ENCODE measurements at places on chromosomes 3 and 15. TPM values are rescaled to one million over a fixed set of nuclear protein-coding genes. Genes with fewer than 3 reads are reported as not detected.

Gene SGO1
- 1.5 TPM for total RNA-seq

GRCh38 chr3:103365467-103365866 is 930.7 kb downstream of the ZPLD1 start:
- DNase-seq, result no peak
- no peaks in the 10 kb centered on the region for H3K27me3 ChIP-seq
- no peaks in the 10 kb centered on the region for H3K4me1 ChIP-seq
- H3K27ac ChIP-seq, result no peak overlapping the region
- no peaks in the 10 kb centered on the region for H3K36me3 ChIP-seq

DNA sequence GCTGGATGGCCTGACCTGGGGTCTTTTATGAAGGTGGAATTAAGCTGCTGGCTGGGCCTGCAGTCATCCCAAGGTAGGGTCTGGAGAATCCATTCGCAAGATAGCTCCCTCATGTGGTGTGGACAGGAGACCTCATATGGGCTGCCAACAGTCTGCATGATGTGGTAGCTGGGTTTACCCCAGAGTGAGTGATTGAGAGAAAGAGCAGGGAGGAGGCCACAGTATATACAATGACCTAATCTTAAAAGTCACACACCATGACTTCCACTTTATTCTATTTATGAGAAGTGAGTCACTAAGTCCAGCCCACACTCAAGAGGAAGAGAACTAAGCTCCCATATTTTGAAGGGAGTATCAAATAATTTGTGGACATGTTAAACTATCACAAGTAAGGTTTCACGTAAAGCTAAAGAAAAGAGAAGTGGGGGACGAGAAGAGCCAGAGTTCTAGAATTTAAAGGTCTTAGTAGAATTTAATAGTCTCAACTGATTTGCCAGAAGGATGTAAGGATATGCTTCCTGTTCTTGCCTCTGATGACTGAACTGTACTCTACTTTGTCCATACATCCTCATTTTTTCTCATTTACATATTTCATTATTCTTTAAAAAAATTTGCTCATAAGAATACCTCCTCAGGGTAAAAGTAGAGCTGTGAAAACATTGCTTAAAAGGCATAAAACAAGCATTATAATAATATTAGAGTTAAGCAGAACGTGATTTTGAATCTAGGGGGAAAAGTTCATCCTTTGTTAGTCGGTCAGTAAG is 184.4 kb downstream of the PEX5L start:
- H3K36me3 ChIP-seq, result no peaks in the 10 kb centered on the region
- H3K27me3 ChIP-seq, result no peaks in the 10 kb centered on the region
- no peak overlapping the region for H3K27ac ChIP-seq
- H3K4me1 ChIP-seq, result no peaks in the 10 kb centered on the region
- no peak for DNase-seq

DNA sequence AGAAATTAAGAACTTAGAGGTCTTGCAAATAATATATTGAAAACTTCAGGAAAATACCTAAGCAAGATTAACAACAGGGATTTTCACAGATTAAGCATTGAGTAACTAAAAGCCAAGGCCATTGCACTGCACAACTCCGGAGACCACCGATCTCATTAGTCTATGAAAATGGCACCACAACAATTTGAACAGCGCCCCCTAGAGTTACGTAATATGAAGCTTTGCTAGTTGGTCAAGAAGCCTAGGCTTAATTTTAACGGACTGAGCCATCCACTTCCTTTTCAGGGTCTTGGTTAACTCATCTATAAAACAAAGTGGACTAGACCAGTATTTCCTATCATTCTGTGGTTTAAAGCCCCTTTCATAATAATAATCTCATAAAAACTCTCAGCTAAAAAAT is 24.8 kb downstream of the TMEM212 start:
- H3K4me3 ChIP-seq, result no peak overlapping the region
- H3K27me3 ChIP-seq, result no peaks in the 10 kb centered on the region

GRCh38 chr15:34437687-34438086 is at the start of gene GOLGA8A:
TSS of gene GOLGA8A (minus strand) at chr15:34437808. CDS start at chr15:34389691, 48,117 bp downstream.
- H3K4me3 ChIP-seq, result peak within 1 kb of the TSS; percentile 75
- H3K4me1 ChIP-seq, result no peaks in the 10 kb centered on the region
- no peaks in the 10 kb centered on the region for H3K27me3 ChIP-seq
- no peaks in the 10 kb centered on the region for H3K36me3 ChIP-seq
- DNase-seq, result no peak

Gene LRRIQ4
- total RNA-seq, result 0.15 TPM

GRCh38 chr3:107578091-107578490 is 55.3 kb downstream of the BBX start:
- no peak overlapping the region for H3K4me3 ChIP-seq
- no peak overlapping the region for H3K27ac ChIP-seq
- no peaks in the 10 kb centered on the region for H3K36me3 ChIP-seq
- H3K4me1 ChIP-seq, result no peaks in the 10 kb centered on the region

GRCh38 chr15:100873029-100873677 is 6.5 kb upstream of the ALDH1A3 start:
- no peaks in the 10 kb centered on the region for H3K36me3 ChIP-seq
- peak overlapping the region; percentile 36 for H3K27ac ChIP-seq
- no peak overlapping the region for H3K4me3 ChIP-seq
- DNase-seq, result peak; percentile 78
- H3K4me1 ChIP-seq, result no peaks in the 10 kb centered on the region

GRCh38 chr15:57323299-57323805 is 53.0 kb upstream of the CGNL1 start:
- H3K27ac ChIP-seq, result peak overlapping the region; percentile 74
- no peaks in the 10 kb centered on the region for H3K36me3 ChIP-seq
- no peaks in the 10 kb centered on the region for H3K4me1 ChIP-seq
- no peak overlapping the region for H3K4me3 ChIP-seq
- no peak for DNase-seq
- H3K27me3 ChIP-seq, result no peaks in the 10 kb centered on the region

DNA sequence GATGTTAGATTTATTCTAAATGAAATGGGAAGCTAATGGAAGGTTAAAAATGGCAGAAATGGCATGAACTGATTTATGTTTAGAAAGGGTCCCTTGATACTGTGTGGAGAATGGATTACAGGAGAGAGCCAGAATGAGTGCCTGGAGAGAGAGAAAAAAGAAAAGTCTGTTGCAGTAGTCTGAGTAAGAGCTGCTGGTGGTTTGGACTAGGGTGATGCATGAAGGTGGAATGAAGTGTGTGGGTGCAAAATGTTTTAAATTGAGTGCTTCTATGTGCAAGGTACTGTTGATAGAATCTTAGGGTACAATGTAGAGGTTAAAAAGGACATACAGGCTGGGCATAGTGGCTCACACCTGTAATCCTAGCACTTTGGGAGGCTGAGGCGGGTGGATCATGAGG is 11.4 kb upstream of the MGA start:
- DNase-seq, result no peak
- H3K27ac ChIP-seq, result no peak overlapping the region
- no peak overlapping the region for H3K4me3 ChIP-seq
- H3K27me3 ChIP-seq, result no peaks in the 10 kb centered on the region
- H3K4me1 ChIP-seq, result no peaks in the 10 kb centered on the region

- H3K4me3 ChIP-seq, result no peak overlapping the region
- DNase-seq, result no peak
- no peaks in the 10 kb centered on the region for H3K36me3 ChIP-seq
- H3K27me3 ChIP-seq, result no peaks in the 10 kb centered on the region
These were observed 340.9 kb upstream of the THRB start for GRCh38 chr3:24835510-24835909.

DNA sequence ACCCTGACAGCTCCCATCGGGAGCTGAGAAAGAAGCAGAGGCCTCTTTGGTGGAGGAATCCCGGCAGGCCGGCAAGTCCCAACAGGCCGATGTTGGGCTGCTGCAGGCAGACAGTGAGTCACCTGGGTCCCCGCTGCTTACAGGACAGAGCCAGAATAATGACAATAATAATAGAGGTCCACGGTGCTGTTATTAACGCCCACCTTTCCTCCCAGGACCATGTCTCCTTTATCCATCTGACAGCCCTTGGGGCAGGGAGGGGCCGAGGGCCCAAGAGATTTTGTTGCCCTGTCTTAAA is 29.3 kb upstream of the MAGEF1 start:
- H3K27me3 ChIP-seq, result no peaks in the 10 kb centered on the region
- H3K27ac ChIP-seq, result peak overlapping the region; percentile 89
- H3K4me1 ChIP-seq, result no peaks in the 10 kb centered on the region
- DNase-seq, result no peak

Gene AADACL2
- 0.16 TPM for total RNA-seq

GRCh38 chr3:4850928-4851265 is 128.3 kb upstream of the BHLHE40 start:
- no peaks in the 10 kb centered on the region for H3K36me3 ChIP-seq
- H3K27me3 ChIP-seq, result no peaks in the 10 kb centered on the region
- no peak overlapping the region for H3K27ac ChIP-seq
- no peaks in the 10 kb centered on the region for H3K4me1 ChIP-seq
- DNase-seq, result no peak

Gene KLHL40
- not detected for total RNA-seq

- H3K27ac ChIP-seq, result no peak overlapping the region
- no peak for DNase-seq
- H3K4me3 ChIP-seq, result no peak overlapping the region
- H3K27me3 ChIP-seq, result no peaks in the 10 kb centered on the region
These were observed 105.8 kb downstream of the LSAMP start for GRCh38 chr3:116339441-116340028.

DNA sequence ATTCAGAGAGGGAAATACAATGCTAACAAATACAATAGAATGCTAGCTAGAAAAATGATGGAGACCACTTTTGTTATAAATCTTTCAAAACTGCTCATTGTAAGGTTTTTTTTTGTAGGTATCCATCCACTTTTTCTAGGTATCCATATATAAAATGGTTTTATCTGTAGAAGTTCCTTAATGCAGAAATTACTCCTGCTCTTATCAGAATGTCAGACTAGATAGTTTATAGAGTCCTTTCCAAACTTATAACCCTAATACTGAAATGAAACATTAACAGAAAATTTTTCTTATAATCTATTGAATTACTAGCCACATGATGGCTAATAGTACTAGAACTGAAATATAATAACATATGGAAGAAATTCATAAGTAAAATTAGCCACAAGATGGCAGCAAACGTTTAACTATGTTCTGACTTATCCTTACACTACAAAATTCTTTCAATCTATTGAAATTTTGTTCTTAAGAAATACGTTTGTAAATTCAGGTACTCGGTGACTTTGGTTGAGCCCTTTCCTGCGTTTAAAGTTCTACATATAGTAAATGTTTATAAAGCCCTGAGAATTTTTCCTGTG is 58.5 kb downstream of the ECT2 start:
- H3K4me1 ChIP-seq, result no peaks in the 10 kb centered on the region
- H3K27me3 ChIP-seq, result no peaks in the 10 kb centered on the region
- no peak for DNase-seq
- H3K27ac ChIP-seq, result no peak overlapping the region
- H3K4me3 ChIP-seq, result no peak overlapping the region

Gene RAD51
- not detected for total RNA-seq

GRCh38 chr3:50205413-50206276 is 574 bp downstream of the SLC38A3 start:
- H3K27ac ChIP-seq, result no peak overlapping the region
- H3K36me3 ChIP-seq, result no peaks in the 10 kb centered on the region
- peak; percentile 36 for DNase-seq

DNA sequence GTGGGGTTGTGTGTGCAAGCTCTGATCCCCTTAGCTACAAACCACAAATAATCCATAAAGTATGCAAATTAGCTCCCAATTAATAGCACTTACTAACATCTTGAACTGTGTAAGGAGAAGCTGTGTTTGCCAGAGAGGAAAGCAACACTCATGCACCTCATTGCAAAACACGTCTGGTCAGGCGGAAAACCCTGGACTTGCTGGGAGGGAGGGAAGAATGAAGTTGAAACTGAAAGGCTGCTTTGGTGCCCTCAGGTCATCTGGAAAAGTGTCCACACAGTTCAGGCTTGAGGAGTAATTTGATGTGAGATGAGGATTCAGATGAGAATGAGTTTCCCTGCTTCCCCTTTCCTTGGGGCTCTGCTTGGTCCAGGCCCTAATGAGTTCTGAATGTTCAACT is 185.5 kb upstream of the ANKRD28 start:
- H3K4me1 ChIP-seq, result no peaks in the 10 kb centered on the region
- no peak overlapping the region for H3K4me3 ChIP-seq
- no peaks in the 10 kb centered on the region for H3K27me3 ChIP-seq
- H3K27ac ChIP-seq, result peak overlapping the region; percentile 64
- DNase-seq, result no peak

GRCh38 chr3:133573629-133574194 is at the start of gene CDV3:
TSS of gene CDV3 (plus strand) at chr3:133573686. CDS start at chr3:133574045, 359 bp downstream.
- peak within 1 kb of the TSS; percentile 91 for H3K4me3 ChIP-seq
- peaks cover 16% of the 10 kb centered on the region for H3K4me1 ChIP-seq
- H3K27me3 ChIP-seq, result no peaks in the 10 kb centered on the region
- DNase-seq, result no peak

GRCh38 chr3:3853544-3853943 is 54.3 kb downstream of the LRRN1 start:
- no peak overlapping the region for H3K4me3 ChIP-seq
- no peak for DNase-seq
- no peaks in the 10 kb centered on the region for H3K4me1 ChIP-seq
- H3K27me3 ChIP-seq, result no peaks in the 10 kb centered on the region

Gene GPR149
- not detected for total RNA-seq

DNA sequence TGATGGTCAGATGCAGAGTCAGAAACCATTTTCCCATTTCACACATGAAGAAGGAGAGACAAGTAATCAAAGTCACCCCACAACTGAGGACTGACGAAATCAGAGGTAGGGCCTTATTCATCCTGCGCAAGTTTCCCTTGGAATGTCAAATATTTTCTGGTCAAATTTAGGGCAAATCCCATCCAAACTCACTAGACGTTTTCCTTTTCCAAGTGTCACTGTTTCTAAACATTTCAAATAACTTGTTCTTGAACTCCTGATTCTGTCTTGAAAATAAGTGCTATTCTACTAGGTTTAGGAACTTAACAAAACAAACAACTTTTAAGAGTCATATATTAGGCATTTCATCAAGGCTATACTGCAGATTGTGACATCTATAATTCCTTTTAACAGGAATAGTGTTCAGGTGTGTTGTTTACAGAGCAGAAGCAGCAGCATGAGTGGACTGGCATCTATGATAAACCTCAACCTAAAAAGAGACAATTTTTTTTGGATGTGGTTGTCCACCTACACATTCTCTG is 40.7 kb downstream of the SUMF1 start:
- H3K27me3 ChIP-seq, result no peaks in the 10 kb centered on the region
- H3K4me3 ChIP-seq, result no peak overlapping the region
- H3K36me3 ChIP-seq, result no peaks in the 10 kb centered on the region
- no peaks in the 10 kb centered on the region for H3K4me1 ChIP-seq

Gene SLC12A1
- not detected for total RNA-seq

DNA sequence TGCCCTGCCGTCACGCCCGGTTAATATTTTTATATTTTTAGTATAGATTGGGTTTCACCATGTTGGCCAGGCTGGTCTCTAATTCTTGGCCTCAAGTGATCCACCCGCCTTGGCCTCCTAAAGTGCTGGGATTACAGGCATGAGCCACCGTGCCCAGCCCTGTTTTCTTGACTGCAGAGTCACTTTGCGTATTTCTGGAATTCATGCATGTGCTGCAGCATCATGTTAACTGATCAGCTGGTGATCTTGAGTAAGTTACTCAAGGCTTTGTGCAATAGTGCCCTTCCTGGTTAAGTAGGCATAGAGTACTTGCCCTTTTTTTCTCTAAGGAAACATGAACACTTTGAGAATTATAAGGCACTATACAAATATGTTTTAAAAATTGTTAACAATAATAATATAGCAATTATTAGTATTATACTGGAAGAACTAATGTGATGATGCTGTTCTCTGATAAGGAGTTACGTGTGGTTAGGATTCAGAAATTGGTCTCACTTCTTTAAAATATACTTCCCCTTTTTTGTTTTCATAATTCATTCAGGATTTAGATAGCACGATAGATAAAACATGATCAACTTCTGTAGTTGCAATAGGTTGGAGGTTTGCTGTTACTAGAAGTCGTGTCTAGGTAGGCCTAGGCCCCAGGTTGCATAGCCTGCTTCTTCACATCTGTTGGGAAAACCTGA is 33.6 kb downstream of the GPR171 start:
- no peaks in the 10 kb centered on the region for H3K36me3 ChIP-seq
- H3K27me3 ChIP-seq, result no peaks in the 10 kb centered on the region
- H3K27ac ChIP-seq, result no peak overlapping the region
- no peak overlapping the region for H3K4me3 ChIP-seq
- no peaks in the 10 kb centered on the region for H3K4me1 ChIP-seq
- no peak for DNase-seq

Gene CACNA2D3
- total RNA-seq, result 3.4 TPM
